Esophagus squamous epithelium (tissue), 5 donors: ENCODE measurements at places on chromosomes 7 and 10.

- DNase-seq = no peak
Measured at GRCh38 chr7:91929463-91929862, 11.2 kb upstream of the AKAP9 start.

DNA sequence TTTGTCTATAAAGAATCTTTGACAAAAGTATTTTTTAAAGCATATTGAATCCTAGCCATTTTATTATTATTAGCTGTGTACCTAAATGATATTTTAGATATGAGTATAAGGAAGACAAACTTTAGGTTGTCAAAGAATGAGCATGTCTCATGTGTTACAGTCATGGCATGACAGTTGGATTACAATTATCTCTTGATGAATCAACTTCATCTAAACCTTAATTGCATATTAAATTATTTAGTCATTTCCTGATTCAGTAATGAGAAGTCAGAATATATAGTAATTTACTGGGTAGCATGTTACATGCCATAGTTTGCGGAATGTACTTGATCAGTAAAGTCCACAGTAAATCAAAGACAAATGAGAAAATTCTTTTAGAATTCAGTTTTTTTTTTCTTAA is 59.2 kb downstream of the MAPK8 start:
- no peak for DNase-seq

GRCh38 chr10:127919418-127920271 is 12.7 kb downstream of the PTPRE start:
- no peak for DNase-seq

GRCh38 chr10:99297033-99297432 is 32.1 kb upstream of the CNNM1 start:
- no peak for DNase-seq

DNA sequence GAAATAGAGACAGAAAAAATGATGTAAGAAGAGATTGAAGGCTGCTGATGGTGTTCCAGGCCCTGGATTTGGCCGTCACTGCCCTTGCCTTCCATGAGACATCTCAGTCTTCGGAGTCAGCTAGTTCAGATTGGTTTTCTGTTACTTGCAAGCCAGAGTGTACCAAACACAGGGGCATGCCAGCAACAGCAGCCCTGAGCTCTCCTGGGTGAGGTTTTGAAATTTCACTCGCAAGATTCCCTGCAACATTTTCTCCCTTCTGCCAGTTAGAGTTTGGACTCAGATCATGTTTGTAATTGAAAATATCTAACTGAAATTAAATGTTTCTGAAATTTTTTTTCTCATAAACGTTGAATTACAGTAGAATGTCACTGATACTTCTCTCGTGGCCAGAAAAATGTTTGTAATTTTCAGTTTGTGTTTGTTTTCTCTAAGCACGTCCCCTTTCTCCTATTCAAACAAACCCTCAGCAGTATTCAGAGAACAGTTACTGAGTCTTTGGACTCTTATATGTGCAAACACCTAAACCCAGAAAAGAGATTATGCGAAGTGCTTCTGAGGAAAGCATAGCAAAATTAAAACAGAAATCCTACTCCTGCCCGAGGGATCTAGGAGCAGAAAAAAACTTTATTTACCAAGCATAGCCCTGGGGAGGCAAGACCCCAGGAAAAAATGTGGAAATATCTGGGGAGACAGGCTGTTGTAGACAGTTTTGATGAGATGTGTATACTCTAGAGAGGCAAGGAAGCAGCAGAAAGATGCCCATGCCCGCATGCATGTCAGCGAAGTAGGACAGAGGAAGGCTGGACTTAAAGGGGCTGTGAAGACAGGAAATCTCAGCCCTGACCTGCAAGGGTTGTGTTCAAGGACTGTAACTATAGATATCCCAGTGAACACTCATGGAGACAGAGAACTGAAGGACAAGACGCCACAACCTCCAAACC is 43.0 kb upstream of the NAMPT start:
- no peak for DNase-seq

GRCh38 chr7:20624666-20625385 is 9.4 kb downstream of the ABCB5 start:
- no peak for DNase-seq

- DNase-seq = no peak
Measured at GRCh38 chr7:39324139-39324760, 242.0 kb upstream of the YAE1 start.

- no peak for DNase-seq
Measured at GRCh38 chr7:2520131-2520760, 672 bp downstream of the LFNG start.

DNA sequence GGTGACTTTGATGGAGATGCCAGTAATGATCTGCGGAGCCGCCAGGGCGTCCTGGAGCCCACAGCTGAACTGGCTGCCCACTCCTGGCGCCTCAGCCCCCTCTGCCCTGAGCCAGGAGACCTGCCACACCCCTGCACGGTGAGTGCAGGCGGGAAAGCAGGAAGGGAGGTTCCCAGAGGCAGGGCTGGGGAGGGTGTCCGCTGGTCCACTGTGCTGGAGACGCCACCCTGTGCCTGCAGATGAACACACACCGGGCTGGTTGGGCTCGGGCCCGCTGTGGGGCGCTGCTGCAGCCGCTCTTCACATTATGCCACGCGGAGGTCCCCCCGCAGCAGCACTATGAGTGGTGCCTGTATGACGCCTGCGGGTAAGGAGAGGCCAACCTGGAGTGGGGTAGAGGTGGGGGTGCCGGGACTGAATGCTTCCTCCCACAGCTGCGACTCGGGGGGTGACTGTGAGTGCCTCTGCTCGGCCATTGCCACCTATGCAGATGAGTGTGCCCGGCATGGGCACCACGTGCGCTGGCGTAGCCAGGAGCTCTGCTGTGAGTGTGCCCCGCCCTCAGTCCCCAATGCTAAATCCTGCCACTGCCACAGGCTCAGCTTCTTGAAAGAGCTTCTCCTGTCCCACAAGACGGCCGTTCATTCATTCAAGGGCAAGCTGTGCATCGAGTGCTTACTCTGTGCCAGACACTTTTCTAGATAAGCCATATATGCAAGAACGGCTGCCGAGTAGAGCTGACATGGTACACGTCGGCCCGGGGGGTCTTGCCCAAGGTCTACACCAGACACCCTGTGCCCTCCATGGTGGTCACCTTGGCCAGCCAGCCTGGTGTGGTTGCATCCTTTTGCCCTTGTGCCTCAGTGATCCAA is 14.3 kb upstream of the ZNF467 start:
- DNase-seq = no peak

GRCh38 chr10:62001898-62002297 is 100.4 kb downstream of the ARID5B start:
- no peak for DNase-seq

- DNase-seq = no peak
Measured at GRCh38 chr10:32054094-32054493, 2.1 kb downstream of the KIF5B start.

DNA sequence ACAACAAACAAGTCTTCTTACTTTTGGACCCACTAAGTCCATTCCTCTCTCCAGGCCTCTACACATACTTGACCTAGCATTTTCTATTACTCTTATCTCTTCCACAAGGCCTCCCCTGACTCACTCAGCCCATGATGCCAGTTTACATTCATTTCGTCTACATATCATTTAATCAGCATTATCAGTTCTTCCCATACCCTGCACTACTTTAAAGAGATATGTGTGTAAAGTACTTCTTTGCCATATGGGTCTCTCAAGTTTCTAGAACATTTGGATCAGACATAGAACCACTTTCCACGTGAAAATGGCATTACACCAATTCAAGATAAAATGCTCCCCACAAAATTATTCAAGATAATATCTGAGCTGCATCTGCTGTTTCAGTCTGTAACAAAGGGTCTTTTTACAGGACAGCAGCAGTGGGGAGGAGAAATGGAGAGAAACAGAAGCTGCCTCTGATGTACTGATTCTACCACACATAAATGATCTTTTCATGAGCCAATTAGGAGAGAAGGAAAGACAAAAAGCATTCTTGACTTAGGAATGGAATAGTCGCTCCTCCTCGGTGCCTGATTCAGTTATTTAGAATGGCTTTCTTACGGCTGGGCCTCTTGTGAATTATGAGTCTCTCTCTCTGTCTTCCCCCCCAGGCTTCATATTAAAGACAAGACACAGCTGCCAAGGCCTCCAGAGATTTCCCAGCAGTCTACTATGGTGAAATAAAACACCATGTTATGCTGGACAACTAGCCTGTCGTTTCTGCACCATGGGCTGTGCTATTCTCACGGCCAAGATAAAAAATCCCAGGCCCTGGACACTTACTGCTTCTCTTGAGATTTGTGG is 46.9 kb upstream of the SEPTIN7 start:
- no peak for DNase-seq

GRCh38 chr10:30172091-30172490 is 112.7 kb upstream of the JCAD start:
- no peak for DNase-seq

DNA sequence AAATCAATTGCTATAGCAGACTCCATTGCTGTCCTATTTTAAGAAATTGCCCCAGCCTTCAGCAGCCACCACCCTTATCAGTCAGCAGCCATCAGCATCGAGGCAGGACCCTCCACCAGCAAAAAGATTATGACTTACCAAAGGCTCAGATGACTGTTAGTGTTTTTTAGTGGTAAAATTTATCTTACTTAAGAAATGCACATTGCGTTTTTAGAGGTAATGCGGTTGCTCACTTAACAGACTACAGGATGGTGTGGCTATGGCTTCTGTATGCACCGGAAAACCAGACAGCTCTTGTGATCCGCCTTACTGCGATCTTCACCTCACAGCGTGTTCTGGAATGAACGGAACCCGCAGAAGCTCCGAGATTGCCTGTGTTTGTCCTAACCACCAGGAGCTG is 58.1 kb downstream of the WDR37 start:
- DNase-seq = no peak

GRCh38 chr10:4947039-4947634 is 16.1 kb upstream of the AKR1C1 start:
- DNase-seq = no peak

GRCh38 chr10:44983066-44983894 is 4.7 kb upstream of the DEPP1 start:
- DNase-seq = no peak

- no peak for DNase-seq
Measured at GRCh38 chr7:18700147-18700546, 204.6 kb downstream of the HDAC9 start.

DNA sequence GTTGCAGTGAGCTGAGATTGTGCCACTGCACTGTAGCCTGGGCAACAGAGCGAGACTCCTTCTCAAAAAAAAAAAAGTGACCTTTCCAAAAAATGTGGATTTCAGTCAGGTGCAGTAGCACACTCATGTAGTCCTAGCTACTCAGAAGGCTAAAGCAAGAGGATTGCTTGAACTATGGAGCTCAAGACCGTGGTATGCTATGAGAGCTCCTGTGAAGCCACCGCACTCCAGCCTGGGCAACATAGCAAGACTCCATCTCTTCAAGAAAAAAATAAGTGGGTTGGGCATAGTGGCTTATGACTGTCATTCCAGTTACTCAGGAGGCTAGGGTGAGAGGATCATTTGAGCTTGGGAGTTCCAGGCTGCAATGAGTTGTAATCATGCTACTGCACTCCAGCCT is 51.1 kb downstream of the TET1 start:
- no peak for DNase-seq

GRCh38 chr10:132862485-132863420 is 76.8 kb upstream of the NKX6-2 start:
- no peak for DNase-seq

- DNase-seq = no peak
Measured at GRCh38 chr7:4416396-4417056, 265.6 kb upstream of the FOXK1 start.

GRCh38 chr10:120422457-120422856 is 34.6 kb upstream of the PLPP4 start:
- DNase-seq = no peak

GRCh38 chr7:142851919-142852318 is 3.0 kb upstream of the EPHB6 start:
- no peak for DNase-seq

DNA sequence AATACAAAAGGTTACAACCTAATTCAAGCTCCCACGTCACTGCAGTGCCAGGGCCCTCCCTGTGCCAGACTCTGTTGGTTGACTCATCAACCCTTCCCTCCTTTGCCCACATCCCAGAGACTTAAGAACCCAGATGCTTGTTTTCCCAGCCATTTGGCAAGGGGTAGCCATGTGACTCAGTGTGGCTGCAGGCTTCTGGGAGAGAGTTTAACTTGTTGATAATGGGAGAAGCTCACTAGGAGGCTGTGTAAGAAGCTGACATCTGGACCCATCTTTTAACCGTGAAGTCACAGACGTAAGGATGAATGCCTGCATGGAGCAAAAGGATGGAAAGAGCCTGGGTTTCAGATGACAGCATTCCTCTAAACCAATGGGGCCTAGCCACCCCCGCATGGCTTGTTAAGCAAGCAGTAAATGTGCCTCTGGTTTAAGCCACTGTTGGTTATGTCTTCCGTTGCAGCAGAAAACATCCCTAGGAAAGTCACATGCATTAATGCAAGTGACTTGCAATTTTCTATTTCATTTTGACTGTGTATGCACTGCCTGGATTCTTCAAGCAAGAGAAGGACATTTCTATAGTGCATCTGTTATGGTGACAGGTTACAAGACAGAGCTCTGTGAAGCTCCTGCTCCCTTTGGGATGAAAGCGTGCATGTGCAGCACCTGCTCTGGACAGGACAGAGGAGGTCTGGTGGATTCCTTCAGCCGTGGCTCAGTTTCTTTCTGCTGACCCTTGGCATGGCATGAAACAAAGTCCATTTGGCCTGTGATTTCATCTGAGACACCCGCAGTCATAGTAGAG is 57.5 kb upstream of the CREB5 start:
- DNase-seq = no peak
